GDM1 (cell line): ENCODE measurements at places on chromosomes 12 and 14.

DNA sequence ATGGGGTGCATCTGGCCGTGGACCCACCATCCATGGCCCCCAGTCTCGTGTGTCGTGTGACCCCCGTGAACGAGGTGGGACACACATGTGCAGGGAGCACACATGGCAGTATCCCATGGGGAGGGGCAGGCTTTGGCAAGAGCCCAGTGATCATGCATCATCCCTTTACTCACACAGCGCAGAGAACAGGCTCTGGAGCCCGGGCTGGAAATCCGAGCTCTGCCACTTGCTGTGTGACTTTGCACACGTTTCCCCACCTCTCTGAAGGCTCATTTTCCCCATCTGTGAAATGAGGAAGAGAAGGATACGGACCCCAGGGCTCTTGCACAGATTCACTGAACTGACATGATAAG is 119.9 kb downstream of the PHETA1 start:
- no peak for DNase-seq

DNA sequence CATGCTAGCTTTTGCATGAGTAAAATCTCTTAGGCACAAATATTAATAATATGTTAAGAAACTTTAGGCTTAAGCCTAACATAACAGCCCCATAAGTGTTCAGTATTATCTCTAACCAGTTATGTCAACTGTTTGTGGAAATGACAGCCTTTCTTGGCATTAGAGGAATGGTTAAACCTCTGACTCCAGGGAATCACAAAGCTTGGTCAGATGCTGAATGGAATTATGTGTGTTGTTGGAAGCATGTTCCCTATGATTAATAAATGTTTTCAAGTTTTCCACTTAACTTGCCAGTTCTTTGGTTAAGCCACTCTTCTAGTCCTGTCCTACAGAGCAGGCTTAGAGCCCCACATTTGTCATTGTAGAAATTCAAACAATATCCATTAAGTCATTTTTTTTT is 17.0 kb downstream of the PSEN1 start:
- no peak for DNase-seq

GRCh38 chr14:100547633-100548294 is 39.5 kb downstream of the BEGAIN start:
- DNase-seq, result peak; percentile 82

GRCh38 chr14:68928770-68929550 is 50.1 kb downstream of the ACTN1 start:
- no peak for DNase-seq

- DNase-seq, result no peak
Measured at GRCh38 chr12:52055731-52056711, 4.8 kb downstream of the NR4A1 start.

DNA sequence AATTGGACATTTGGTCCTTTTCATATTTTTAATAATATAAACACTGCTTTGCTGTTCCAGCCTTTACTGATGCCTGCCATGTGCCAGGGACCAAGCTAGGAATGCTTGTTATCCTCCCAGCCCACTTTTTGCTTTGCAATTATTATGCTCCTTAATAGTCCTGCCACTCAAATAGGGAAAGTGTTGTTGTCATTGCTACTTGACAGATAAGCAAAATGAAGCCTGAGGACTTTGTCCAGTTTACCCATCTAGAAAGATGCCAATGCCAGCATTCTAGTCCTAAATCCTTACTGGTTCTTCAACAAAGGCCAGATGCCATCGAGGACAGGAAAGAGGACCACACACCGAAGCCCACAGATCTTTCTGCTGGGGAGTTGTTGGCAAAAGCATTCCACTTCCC is 246.5 kb downstream of the EMP1 start:
- no peak for DNase-seq

DNA sequence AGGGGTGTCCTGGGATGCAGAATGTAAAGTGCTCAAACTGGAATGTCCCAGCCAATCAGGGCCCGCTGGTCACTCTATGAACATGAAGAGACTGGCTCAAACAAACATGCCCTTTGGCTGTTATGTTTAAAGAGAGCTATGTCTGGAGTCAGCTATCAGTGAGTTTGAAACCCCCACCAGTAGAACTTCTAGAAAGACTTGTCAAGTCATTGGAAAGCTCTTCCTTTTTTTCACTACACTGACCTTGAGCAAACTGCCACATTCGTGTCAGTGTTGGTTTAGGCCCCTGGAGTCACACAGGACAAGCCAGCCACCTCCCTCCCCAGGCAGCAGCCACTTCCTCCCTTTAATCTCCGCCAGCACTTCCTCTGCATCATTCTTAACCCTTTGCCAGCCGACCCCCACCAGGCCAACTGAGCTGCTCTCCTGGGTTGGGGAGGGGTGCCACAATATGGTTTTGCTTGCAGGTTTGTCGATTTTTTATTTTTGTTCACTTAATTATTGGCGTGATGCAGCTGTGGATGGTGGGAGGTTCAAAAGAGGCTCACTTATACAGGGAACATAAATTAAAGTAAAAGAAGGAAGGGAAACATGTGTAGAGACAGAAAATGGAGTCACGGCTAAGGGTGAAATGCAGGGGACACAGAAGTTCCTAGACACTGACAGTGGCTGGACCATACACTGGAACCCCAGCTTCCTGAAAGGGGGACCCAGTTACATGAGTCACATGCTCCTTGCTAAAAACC is 25.3 kb downstream of the CMKLR1 start:
- peak; percentile 91 for DNase-seq

DNA sequence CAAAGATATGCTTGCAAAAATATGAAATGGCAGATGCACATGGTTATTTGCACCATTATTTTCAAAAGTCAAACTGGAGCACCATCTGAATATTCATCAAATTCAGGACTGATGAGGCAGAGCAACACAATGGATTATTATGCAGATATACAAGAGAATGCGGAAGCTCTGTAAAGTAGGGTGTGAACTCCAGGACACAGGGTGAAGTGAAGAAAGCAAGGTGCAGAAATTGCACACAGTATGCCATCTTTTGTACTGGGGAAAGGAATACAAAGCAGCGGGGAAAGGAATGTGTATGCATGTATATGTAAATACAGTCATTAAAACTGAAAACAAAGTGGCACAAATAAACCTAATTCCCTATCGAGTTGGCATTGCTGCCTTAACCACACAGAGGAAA is 22.7 kb upstream of the CLEC4E start:
- no peak for DNase-seq

GRCh38 chr12:39772821-39773259 is 153.2 kb upstream of the ABCD2 start:
- DNase-seq, result no peak

DNA sequence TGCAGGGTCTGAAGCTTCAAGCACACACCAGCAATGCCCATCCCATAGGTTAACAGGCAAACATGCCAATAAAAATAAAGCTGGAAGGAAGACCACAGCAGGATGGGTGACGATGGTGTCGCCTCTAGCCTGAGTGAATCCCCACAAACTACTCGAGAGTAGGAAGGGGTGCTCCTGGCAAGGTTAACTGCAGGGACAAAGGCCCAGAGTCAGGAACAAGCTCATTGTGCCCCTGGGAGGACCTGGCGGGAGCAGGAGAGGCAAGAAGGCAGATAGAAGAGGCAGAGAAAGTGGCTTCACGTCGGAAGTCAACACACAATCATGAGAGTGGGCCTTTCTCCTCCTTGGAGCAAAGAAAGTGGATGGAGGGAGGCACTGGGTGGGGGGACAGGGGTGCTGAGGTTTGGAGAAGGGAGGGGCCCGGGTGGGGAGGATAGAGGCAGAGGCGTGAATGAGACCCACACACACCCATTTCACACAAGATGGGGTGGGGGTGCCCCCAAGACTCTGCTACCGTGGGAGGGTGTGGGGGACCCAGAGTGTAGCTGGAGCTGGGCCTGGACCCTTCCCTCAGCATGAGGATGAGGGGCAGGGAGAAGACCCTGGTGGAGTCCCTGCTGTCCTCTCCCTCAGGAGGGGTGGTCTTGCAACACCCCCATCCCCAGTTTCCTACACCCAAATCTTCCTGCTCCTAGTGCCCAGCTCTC is 43.1 kb downstream of the DIO3 start:
- DNase-seq, result no peak

- no peak for DNase-seq
Measured at GRCh38 chr14:37013078-37013477, 159.3 kb downstream of the SLC25A21 start.

DNA sequence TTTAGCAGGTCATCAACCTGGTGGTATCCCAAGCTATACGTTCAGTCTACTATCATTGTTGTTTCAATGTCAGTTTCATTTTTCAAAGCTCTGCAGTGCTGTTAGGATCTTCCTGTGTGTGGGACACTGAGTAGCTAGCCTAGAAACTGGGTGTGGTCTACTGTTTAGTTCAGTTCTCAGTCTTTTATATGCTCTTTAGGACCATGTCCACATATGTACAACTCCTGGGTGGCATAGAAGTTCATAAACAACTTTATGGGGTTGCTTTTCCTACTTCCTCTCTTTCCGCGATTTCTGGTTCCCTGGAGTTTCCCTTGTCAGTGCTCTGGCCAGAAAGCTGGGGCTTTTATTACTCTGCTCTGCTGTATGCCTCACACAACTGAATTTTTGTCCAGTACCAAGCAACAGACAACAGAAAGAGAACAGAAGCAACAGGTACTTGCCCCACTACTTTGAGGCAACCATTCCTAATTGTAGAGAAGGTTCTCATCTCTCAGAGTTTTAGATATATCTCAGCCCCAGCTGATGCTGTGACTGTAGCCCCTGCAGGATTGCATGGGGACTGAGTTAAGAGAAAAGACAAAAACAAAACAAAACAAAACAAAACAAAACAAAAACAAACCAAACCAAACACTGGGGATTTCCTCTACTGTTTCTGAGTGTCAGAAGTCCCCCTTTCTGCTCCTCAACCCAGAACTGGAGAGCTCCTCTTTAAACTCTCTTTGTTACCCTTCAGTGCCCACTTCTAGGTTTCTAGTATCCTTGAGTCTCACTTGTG is 30.3 kb downstream of the MIS18BP1 start:
- DNase-seq, result no peak

- no peak for DNase-seq
Measured at GRCh38 chr14:34872822-34873588, 2.2 kb downstream of the BAZ1A start.

DNA sequence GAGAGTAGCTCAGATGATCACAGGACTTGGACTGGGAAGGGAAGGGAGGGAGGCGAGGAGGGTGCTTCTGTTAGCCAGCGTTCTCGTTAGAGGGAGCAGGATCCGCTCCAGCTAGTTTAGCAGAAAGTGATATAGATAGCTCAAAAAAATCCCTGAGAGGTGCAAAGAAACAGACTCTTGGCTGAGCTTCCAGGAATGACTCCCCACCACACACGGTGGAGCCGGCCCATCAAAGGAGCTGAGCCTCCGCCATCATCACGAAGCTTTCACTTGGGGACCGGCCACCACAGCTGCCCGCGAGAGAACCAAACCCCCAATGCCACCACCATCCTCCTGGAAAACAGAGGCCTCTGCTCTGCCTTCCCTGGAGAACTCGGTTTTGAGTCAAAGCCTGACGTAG is 124.6 kb upstream of the BCL2L14 start:
- DNase-seq, result no peak

DNA sequence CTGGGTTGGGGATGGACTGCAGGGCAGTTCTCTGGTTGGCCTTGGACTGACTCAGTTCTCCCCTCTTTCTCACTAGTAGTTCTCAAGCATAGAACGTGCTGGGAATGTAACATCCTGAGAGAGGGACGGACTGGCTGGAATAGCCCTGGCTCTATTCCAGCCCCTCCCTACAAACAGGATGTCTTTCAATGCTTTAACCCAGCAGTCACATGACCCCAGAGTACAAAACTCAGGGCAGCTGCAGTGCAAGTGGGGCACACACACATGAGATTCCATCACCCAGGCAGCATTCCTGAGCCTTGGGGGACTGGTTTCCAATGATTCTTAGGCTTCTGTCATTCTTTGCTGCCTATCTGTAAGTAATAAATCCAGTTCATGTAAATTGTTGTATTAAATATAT is 1.6 kb upstream of the ACOT6 start:
- no peak for DNase-seq

GRCh38 chr12:65643595-65644386 is 180.5 kb upstream of the HMGA2 start:
- DNase-seq, result no peak

- DNase-seq, result no peak
Measured at GRCh38 chr14:61766151-61766550, 3.9 kb downstream of the SNAPC1 start.
